ENCODE measurements at places on chromosomes 1 and 21.
A peak's percentile ranks its signal among the peaks of the same experiment; 100 is the strongest.

- no peak for DNase-seq
These were observed 273.0 kb upstream of the NFIA start for GRCh38 chr1:60809204-60809980.

DNA sequence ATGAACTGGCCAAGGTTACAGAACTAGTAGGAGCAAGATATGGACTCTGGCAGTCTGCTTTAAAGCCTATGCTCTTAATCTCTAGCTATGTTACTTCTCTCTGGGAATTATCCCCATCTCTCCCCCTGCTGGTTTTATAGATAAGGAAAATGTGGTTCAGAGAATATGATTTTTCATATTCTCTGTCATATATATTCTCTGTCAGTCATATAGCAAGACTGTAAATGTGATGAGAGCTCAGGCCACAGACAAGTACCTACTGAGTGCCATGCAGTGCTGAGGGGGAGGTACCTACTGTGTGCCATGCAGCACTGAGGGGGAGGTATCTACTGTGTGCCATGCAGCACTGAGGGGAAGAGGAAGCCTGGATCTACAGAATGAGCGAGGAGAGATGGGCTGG lies 220.3 kb upstream of the FGGY start:
- peak; percentile 23 for DNase-seq

GRCh38 chr1:211625040-211625439 lies 46.1 kb upstream of the SLC30A1 start:
- no peak for DNase-seq

DNA sequence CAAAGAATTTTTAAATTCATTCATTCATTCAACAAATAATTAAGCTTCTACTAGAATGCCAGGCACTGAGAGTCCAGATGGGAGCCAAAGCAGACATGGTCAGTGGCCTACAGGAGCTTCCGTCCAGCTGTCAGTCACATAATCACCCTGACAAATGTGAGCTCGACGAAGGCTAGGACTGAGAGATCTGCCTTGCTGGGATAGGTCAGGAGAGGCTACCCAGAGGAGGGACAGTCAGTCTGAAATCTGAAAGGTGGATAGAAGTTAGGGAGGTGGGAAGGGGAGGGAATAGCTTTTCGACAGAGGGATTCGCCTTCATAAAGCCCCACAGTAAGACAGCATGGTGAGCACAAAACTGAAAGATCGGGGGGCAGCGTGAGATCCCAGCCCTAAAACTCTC lies 8.3 kb downstream of the EPHX1 start:
- DNase-seq, result no peak

DNA sequence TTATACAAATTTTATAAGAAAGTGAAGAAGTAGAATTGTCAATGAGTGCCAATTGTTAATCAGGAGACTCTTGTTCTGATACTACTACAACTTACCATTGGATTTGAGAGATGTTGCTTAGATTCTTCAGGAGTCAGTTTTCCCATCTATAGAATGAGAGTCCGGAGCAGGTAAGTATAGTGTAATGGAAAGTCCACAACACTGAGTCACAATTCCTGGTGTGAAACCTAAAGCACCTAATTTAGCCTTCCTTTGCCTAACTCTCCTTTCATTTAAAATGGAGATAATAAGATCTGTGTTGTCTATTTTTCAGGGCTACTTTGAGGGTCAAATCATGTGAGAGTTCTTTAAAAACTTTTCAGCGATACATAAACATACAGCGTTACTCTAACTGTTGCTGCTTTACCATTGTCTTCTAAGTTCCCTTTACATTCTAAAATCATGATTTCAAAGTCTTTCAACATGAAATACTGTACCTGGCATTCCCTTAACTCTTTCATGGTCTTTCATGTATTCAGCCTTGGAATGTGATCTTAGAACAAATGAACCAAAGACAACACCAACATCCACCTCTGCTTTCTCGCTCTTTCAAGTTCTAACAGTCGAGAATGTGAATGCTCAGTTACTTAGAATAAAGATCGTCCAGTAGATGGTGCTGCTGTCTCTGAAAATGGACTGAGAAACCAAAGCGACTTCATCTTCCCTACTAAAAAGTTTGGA lies 90.9 kb downstream of the SLC30A10 start:
- DNase-seq, result peak; percentile 40

GRCh38 chr21:35926003-35926740 lies 134.2 kb downstream of the SETD4 start:
- DNase-seq, result no peak

GRCh38 chr1:3955196-3955772 lies 55.2 kb upstream of the C1orf174 start:
- no peak for DNase-seq

DNA sequence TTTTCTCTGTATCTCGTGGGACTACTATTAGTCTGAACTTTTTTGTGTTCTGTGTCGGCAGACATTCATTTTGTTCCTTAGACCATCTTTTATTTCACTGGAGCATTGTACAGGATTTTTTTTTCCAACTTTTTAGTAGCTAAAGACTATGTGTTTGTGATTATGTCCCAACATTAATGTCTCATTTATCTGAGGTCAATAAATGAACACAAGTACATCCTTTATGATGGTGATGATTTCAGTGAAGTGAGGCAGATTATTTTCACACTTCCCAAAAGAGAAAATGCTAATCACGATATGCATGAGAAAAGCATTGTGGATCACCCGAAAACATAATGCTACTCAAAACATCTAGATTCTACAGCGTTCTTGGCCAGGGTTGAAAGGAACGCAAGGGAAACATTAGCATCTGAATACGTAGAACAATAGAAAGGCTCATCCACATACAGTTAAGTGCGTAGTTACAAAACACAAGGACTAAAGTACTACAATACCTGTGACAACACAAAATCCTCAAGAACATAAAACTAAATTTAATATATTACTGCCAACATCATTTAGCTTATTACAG lies 981.7 kb upstream of the NCAM2 start:
- no peak for DNase-seq

GRCh38 chr1:209751627-209752231 lies 4.1 kb upstream of the TRAF3IP3 start:
- DNase-seq, result no peak

DNA sequence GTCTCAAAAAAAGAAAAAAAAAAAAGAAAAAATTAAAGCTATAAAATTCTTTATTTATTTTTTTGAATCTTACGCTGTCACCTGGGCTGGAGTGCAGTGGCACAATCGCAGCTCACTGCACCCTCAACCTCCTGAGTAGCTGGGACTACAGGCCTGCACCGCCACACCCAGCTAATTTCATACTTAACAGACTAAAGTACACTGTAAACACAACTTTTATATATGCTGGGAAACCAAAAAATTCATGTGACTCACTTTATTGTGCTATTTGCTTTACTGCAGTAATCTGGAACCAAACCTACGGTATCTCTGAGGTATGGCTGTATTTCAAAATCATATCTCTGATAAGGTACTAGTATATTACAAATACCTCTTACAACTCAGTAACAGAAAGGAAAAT lies 40.3 kb downstream of the HSF2BP start:
- no peak for DNase-seq

DNA sequence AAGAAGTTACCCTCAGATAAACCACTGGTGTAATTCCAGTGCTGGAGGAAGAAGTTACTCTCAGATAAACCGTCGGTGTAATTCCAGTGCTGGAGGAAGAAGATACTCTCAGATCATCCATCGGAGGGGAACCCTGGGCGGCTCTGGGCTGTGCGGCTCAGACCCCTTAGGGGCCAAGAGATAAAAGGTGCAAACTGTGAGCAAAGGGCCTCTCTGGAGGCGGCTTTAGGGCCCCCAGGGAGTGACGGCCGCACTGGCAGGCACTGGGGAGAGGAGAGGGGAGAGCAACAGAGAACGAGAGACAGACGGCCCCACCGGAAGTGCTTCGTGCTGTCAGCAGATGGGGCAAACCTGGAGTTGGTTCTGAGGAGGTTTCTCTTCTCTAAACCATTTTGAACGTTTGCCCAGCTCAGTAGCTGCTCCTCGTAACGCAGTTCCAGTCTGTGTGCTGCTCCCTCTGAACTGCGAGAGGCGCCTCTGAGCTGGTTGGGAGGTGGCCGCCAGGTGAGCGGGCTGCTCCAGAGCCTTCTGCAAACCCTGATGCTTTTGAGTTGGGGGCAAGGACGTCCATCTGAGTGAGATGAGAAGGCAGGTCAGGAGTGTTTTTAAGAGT lies 62.6 kb upstream of the COL6A1 start:
- no peak for DNase-seq

- DNase-seq, result no peak
These were observed 3.4 kb upstream of the ACOT7 start for GRCh38 chr1:6396998-6397397.

GRCh38 chr1:165974598-165975131 lies 147.3 kb downstream of the UCK2 start:
- no peak for DNase-seq

DNA sequence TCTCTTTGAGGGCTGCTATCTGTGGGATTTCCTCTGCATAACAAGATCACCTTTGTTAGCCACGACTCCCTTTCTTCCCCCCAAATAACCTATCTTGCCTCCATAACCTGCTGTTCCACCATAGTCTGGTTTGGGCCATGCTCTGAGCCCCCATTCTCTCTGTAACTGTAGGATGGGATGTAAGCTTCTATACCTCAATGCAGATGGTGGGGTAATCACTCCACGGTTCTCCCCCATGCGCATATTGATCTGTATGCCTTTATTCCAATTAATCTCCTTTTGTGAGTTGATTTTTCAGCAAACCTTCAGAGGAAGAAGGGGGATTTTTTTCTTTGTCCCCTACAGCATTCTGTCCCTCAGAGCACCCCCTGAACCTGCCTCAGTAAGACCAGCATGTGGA lies 170.1 kb upstream of the IRF2BP2 start:
- DNase-seq, result no peak

GRCh38 chr21:29613021-29613420 lies 314.3 kb downstream of the BACH1 start:
- DNase-seq, result no peak

GRCh38 chr1:58607391-58607790 lies 30.3 kb upstream of the TACSTD2 start:
- no peak for DNase-seq
